ENCODE measurements at places on chromosomes 13 and 19.
A peak's percentile ranks its signal among the peaks of the same experiment; 100 is the strongest.

DNA sequence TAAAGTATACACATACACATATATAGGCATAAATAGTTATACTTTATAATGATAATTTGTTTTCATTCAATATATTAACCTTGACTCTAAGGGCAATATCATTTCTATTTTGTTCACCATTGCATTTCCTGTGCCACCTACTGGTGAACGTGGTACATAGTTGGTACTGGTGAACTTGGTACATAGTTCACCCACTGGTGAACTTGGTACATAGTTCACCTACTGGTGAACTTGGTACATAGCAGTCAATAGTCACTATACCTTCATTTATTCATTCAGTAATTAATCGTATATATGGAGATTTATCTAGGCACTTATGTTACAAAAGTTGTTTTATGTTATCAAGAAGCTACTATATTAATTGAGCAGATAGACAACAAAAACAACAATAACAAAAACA is 172.6 kb upstream of the ATXN8OS start:
- no peak for DNase-seq

GRCh38 chr19:31821346-31821745 is 472.1 kb upstream of the TSHZ3 start:
- no peak for DNase-seq

- no peak for DNase-seq
These were observed 9.0 kb downstream of the ATP13A1 start for GRCh38 chr19:19654441-19654840.

DNA sequence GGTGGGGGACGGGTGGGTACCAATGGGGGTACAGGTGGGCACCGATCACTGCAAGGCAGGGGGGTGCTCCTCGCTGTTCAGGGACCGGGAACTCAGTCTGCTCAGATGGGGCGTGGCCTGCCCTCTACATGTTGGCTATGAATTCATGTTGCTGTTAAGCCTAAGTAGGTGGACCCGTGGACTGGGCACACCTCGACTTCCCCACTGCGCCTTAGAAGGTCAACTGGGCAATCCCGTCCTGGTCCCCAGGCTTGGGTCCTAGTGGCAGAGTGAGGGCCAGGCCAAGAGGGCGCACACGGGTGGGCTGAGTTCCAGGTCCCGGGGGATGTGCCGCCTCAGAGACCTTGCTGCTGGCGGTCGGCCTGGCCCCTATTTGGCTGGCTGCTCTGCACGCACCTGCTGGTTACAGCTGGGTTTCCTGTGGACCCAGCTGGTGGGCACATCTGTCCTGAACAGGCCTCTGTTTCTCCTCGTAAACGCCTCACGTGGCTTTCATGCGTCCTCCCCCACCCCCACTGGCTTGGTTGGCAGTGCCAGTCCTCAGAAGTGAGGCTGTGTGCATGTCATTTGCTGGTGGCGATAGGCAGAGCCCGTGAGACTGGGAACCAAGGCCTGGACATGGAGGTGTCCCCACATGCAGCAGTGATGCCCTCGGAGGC is 13.5 kb upstream of the ZNF554 start:
- DNase-seq, result no peak

DNA sequence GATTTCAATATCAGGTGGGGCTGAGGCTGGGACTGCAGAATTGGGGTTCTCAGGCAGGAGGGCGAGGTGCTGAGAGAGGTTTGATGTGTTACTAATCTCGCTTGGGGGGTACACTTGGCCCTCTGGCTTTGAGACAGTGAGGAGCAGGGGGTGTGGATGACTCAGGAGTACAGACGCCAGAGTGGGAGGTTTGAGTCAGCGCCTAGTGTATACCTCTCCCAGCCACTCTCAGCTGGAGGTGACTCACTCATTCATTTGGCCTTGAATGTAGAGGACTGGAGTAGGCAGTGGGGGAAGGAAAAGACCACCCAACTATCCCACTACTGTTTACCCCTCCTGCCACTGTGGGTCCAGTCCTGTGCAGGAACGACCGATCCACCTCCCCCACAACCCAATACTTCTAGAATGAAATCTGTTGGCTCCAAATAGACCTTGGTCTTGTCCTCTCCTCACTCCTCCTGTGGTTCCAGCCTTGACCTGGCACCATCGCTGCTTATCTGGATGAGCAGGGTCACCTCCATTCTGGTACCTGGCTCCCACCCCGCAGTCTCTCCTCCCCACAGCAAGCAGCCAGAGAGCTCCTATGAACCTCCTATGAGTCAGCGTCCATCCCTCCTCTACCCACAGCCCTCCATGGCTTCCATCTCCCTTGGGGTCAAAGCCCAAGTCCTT is 20.1 kb upstream of the ZNRF4 start:
- peak; percentile 61 for DNase-seq

DNA sequence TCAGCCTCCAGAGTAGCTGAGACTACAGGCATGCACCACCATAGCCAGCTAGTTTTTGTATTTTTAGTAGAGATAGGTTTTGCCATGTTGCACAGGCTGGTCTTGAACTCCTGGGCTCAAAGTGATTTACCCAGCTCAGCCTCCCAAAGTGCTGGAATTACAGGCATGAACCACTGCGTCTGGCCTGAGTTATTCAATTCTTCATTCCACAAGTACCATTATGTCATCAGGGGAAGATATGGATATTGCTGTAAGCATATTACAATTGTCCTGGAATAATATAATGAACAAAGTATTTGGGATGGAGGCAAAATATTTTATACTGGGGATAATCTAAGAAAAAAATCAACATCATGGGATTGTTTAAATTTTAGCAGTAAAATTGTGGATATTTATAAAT is 646.0 kb upstream of the SLITRK6 start:
- DNase-seq, result no peak

GRCh38 chr13:47184321-47184720 is 287.5 kb upstream of the HTR2A start:
- DNase-seq, result no peak

DNA sequence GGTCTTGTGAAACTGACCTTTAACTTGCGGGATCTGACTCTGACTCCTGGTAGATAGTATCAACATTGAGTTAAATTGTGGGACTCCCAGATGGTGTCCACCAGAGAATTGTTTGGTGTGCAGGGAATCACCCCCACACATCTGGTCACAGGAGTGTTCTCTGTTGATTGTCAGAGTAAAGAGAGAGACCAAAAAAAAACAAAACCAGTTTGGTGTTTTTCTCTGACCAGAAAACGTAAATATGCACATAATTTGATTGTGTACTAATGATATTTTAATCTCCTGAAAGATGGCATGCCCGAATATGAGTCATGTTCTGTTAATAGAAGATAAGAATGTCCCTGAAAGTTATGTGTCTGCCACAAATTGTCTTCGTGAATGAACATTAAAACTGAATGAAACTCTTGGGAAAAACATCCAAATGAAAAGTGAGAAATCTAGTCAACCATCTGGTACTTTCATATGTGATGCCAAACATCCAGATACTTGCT is 118.5 kb upstream of the GPC6 start:
- no peak for DNase-seq

- no peak for DNase-seq
These were observed 1.2 kb upstream of the GPX4 start for GRCh38 chr19:1102407-1103131.

Data from activated CD4-positive, alpha-beta T cell treated with anti-CD3 and anti-CD28 coated beads, Interleukin-2, amount 50 U/mL, for 24 hours (primary cell).